HS-27A (cell line): ENCODE measurements at places on chromosomes 1 and 21.

DNA sequence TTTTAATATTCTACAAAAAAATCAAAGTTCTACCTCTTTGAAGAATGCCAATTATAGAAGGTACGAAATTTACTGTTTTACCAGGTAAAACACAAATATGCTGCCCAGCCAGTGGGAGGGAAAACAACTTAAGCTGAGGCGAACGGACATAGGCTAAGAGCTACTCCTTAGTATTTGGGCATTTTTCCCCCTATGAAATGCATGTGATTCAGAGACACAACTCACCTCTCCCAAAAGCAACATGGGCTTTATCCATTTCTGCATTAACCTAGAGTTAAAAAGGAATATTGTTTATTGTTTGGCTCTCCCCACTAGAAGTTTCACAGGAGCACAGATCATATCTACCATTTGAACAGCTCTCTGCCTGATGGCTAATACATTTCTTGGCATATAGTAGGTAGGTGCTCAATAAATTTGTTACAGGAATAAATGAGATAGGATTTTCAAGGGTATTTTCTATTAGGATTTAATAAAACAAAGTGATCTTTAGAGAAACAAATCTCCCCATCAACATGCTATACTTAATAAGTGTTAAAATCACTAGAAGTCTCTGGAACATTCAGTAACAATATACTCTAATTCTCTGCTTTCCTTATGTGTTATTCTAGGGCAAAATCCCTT is 2.4 kb upstream of the SORT1 start:
- DNase-seq: no peak

GRCh38 chr1:1889847-1890505 is 911 bp downstream of the GNB1 start:
- no peak for DNase-seq

DNA sequence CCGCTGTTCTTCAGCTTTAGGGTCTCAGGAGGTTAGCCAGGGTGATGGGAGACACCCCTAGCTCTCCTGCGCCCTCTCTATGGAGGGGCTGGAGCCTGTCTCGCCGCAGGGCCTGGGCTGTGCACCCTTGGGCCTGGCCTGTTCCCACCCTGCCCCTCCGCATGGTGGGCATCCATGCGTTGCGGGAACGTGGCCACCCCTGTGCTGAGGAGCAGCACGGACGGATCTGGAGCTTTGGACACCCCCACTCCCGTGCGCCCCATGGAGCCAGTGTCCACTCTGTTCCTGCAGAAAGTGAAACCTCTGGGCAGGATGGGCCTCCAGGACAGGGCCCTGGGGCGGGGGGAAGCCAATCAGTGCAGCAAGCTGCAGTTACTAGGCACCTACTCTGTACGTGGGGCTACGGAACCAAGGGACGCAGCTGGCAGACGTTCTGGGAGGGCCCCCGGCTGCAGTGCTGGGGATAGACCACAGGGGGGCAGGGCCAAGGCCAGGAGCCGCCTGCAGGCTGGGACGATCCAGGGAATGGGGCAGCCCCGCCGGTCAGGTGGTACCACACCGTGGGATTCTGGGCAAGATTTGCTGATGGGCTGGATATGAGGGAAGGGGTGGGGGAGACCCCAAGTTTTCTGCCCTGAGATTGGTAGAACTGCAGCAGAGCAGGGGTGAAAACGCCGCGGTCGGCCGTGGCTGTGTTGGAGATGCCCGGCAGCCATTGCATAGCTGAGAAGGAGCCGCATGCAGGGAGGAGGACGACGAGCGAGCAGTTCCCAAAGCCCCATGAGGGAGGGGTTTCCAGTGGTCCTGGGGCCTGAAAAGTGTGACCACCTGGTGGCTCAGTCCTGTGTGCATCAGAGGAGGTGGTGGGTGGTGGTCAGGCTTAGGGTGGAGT is 43.3 kb downstream of the TP73 start:
- no peak for DNase-seq

DNA sequence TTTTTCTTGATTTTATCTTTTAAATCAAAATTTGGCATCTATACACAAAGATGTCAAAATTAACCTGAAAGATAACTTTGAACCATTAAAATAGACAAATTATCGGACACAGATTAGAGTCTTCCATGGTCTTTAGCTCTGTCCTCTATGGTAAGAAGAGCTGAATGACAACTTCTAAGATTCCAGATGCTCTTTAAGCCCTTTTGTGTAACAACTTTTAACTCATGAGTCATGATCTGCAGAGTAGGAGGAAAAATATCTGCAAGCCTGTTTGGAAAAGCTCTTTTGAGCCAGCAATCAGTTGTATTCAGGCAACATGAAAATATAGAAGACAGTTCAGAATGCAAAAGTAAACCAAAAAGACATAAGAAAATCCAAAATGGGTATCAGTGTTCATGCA is 37.8 kb downstream of the TTC13 start:
- DNase-seq: no peak

- peak; percentile 9 for DNase-seq
Measured at GRCh38 chr1:185045814-185046492, 595 bp downstream of the RNF2 start.

DNA sequence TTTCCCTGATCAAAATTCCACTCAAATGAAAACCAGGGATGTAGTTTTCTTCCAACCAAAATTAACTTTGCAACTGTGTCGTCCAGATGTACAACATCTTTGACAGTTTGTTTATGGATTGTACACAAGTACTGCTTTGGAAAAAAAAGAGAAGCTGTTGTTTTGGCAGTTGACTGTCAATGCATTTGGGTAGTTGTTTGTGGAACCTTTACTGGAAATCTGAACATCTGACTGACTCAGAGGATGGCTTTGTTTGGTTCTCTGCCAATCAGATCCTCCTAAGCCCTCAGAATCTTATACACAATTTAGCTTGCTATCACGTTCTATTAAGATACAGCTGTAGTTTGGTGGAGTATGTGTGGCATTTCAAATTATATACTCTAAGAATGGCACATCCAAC is 195.0 kb downstream of the KCNK2 start:
- DNase-seq: no peak

DNA sequence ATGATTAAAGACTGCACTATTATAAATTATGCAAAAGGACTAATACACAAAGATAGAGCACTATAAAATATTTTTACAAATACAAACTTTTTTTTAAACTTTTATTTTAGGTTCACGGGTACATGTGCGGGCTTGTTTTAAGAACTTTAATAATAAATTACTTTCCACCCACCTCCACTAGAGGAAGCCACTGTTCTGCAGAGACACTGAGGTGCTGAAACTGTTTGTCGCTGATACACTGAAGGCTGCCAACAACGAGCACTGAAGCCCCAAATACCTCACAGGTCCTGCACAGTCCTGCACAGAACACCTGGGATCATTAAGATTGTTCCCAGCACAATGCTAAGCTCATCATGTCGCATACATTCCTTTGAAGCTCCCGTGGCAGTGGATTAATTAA is 19.9 kb downstream of the COA6 start:
- DNase-seq: no peak

DNA sequence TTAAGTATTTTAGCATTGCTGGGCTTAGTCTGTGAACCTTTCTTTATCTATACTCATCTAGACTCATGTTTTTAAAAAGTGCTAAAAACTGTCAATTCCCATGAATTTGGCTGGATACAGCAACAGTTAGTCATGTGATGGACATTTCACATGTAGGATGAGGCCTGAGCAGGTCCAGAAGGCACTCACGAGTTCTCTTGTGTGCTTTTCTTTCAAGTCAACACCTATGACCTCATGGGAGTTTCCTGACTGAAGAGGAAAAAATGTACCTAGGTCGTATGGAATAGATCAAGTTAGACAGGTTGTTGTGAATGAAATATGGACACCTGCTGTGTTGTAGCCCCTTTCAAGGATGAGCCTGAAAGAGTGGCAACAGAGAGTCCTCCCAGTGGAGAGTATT is 394.2 kb downstream of the DUSP10 start:
- no peak for DNase-seq

DNA sequence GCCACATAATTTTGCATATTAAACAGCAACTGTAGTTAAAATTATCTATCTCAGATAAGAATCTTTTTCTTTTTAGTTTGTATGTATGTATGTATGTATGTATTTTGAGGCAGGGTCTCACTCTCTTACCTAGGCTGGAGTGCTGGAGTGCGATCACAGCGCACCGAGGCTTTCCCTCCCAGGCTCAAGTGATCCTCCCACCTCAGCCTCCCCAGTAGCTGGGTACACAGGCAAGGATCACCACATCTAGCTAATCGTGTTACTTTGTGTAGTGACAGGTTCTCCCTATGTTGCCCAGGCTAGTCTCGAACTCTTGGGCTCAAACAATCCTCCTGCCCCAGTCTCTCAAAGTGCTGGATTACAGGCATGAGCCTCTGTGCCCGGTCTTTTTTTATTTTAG is 30.5 kb upstream of the PUM1 start:
- no peak for DNase-seq

DNA sequence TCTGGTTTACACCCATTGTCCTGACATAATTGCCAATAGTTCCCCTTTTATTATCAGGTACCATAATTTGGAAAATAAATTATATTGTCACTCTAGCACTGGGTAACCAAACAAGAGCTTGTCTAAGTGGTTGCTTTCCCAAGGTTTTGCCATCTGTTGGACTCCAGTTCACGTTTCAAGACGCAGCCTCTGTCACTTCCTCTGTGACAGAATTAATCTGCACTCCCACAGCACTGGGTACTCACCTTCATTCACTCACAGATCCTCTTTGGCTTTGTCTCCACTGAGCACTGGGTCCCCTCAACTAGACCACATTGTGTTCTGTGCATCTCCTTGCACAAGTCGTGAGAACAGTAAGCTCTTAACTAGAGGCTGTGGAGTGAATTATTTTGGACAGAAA is 123.6 kb upstream of the JUN start:
- no peak for DNase-seq

- DNase-seq: no peak
Measured at GRCh38 chr1:13763991-13764390, 64.0 kb downstream of the PRDM2 start.

DNA sequence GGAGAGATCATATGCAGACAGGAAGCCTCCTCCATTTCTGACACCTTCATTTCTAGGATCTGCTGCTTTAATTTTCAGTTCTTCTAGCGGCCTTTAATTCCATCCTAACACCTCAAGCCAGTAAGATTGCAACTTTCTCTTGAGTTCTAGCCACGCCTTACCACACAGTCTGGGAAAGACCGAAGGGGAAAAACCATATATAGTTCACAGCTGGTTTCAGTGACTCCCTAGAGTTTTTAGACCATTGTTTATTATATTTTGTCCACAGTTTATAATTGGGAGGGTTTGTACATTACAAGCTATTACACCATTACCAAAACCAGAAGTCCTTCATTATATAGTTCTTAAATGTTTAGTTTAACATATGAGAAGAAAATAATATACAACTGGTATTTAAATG is 37.5 kb downstream of the DPH5 start:
- DNase-seq: no peak

DNA sequence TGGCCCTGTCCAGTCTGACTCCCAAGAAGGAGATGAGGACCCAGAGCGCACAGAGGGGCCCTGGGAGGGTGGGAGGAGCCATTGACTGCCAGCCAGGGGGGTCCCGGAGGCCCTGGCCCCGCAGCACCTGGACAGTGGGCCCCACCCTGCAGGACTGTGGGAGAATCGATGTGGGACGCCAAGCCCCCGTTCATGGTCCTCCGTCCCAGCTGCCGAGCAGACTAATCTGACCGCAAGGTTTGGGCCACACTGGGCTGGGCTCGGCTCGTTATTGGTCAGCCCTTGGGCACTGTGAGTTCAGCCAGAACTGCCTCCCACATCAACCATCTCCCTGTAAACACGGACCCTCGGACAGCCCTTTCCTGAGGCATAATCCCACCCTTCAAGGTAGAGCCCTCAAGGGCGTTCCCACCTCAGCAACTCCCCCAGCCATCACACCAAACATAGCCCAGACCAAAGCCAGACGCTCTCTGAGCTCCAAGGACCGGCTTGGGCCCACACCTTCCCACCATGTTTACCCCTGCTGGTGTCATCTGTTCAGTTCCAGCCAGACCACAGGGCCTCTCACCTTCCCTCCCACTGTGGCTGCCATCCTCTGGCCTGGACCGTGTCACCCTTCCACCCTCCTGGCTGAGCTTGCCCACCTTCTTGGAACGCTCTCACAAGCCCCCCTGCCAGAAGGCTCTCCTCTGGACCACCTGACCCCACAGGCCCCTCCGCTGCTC is 16.2 kb upstream of the POFUT2 start:
- DNase-seq: no peak
